ENCODE measurements at places on chromosomes 11 and 22.
A peak's percentile ranks its signal among the peaks of the same experiment; 100 is the strongest.

GRCh38 chr22:40324468-40325305 is 21.6 kb upstream of the ADSL start:
- peak overlapping the region; percentile 84 for H3K27ac ChIP-seq
- H3K27me3 ChIP-seq: no peaks in the 10 kb centered on the region
- H3K4me3 ChIP-seq: peak overlapping the region; percentile 57
- H3K4me1 ChIP-seq: peaks cover 40% of the 10 kb centered on the region
- peaks cover 41% of the 10 kb centered on the region for H3K36me3 ChIP-seq

GRCh38 chr11:65861165-65861505 is 902 bp downstream of the MUS81 start:
- H3K36me3 ChIP-seq: peaks cover 49% of the 10 kb centered on the region
- peaks cover 51% of the 10 kb centered on the region for H3K4me1 ChIP-seq
- no peak for DNase-seq
- H3K27me3 ChIP-seq: no peaks in the 10 kb centered on the region

- no peaks in the 10 kb centered on the region for H3K27me3 ChIP-seq
- H3K36me3 ChIP-seq: peaks cover 5% of the 10 kb centered on the region
- peak overlapping the region; percentile 83 for H3K4me3 ChIP-seq
- H3K4me1 ChIP-seq: peaks cover 30% of the 10 kb centered on the region
- peak; percentile 70 for DNase-seq
These were observed 7.2 kb downstream of the ARSA start for GRCh38 chr22:50620593-50621355.

GRCh38 chr11:115990004-115990447 is 485.8 kb upstream of the CADM1 start:
- H3K36me3 ChIP-seq: no peaks in the 10 kb centered on the region
- no peaks in the 10 kb centered on the region for H3K4me1 ChIP-seq
- H3K27me3 ChIP-seq: peaks cover 6% of the 10 kb centered on the region

GRCh38 chr22:40414838-40415505 is 44.6 kb downstream of the SGSM3 start:
- no peak overlapping the region for H3K4me3 ChIP-seq
- DNase-seq: no peak
- H3K27me3 ChIP-seq: no peaks in the 10 kb centered on the region

GRCh38 chr11:65077451-65077850 is 6.4 kb downstream of the CDCA5 start:
- no peak overlapping the region for H3K4me3 ChIP-seq
- no peak overlapping the region for H3K27ac ChIP-seq
- no peak for DNase-seq
- no peaks in the 10 kb centered on the region for H3K27me3 ChIP-seq
- peaks cover 11% of the 10 kb centered on the region for H3K4me1 ChIP-seq

DNA sequence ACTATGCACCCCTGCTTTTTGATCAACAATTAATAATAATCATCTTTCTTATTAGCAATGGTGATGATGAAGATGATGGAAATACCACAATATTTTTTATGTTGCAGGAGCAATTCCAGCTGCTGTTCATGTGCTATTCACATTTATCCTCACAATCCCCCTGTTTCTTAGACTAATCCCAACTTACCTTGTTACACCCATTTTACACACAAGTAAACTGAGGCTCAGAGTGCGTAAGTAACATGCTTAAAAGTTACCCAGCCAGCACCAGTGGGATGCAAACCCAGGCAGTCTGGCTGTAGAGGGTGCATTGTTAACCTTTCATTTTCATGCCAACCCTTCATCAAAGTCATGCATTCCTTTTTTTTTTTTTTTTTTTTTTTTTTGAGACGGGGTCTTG is 1.6 kb upstream of the CRYBA4 start:
- H3K36me3 ChIP-seq: no peaks in the 10 kb centered on the region
- H3K27me3 ChIP-seq: no peaks in the 10 kb centered on the region
- peaks cover 24% of the 10 kb centered on the region for H3K4me1 ChIP-seq
- DNase-seq: no peak
- H3K27ac ChIP-seq: peak overlapping the region; percentile 64
- H3K4me3 ChIP-seq: no peak overlapping the region

DNA sequence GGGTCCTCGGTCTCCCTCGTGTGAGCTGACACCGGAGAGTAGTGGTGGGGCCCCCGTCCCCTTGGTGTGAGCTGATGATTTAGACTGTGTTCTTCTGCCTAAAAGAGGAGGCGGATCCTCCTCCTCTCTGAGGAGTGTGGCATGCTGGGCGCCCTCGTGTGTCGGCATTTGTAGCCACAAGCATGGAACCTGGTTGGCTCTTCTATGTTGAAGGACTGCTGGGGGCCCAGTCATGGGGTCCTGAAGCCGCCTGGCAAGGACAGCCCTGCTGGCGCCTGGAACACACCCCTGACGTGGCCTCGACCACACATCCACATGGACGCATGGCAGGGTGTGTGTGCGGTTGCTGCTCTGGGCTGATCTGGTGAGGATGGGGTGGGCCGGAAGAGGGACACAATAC is 50.2 kb downstream of the AP2A2 start:
- H3K4me3 ChIP-seq: no peak overlapping the region
- H3K27ac ChIP-seq: peak overlapping the region; percentile 27
- H3K4me1 ChIP-seq: peaks cover 23% of the 10 kb centered on the region
- peaks cover 19% of the 10 kb centered on the region for H3K36me3 ChIP-seq
- DNase-seq: no peak

GRCh38 chr11:125356797-125357196 is 139.3 kb downstream of the FEZ1 start:
- no peak overlapping the region for H3K4me3 ChIP-seq
- H3K27me3 ChIP-seq: peaks cover 10% of the 10 kb centered on the region
- no peak overlapping the region for H3K27ac ChIP-seq
- peaks cover 2% of the 10 kb centered on the region for H3K36me3 ChIP-seq
- peaks cover 8% of the 10 kb centered on the region for H3K4me1 ChIP-seq

GRCh38 chr11:2475136-2475918 is 30.5 kb downstream of the KCNQ1 start:
- no peak overlapping the region for H3K27ac ChIP-seq
- no peak for DNase-seq
- no peaks in the 10 kb centered on the region for H3K27me3 ChIP-seq
- peaks cover 11% of the 10 kb centered on the region for H3K4me1 ChIP-seq

GRCh38 chr11:2982214-2982613 is 9.9 kb downstream of the NAP1L4 start:
- no peak for DNase-seq
- peaks cover 36% of the 10 kb centered on the region for H3K36me3 ChIP-seq
- peaks cover 43% of the 10 kb centered on the region for H3K4me1 ChIP-seq
- H3K27ac ChIP-seq: peak overlapping the region; percentile 52
- no peaks in the 10 kb centered on the region for H3K27me3 ChIP-seq

DNA sequence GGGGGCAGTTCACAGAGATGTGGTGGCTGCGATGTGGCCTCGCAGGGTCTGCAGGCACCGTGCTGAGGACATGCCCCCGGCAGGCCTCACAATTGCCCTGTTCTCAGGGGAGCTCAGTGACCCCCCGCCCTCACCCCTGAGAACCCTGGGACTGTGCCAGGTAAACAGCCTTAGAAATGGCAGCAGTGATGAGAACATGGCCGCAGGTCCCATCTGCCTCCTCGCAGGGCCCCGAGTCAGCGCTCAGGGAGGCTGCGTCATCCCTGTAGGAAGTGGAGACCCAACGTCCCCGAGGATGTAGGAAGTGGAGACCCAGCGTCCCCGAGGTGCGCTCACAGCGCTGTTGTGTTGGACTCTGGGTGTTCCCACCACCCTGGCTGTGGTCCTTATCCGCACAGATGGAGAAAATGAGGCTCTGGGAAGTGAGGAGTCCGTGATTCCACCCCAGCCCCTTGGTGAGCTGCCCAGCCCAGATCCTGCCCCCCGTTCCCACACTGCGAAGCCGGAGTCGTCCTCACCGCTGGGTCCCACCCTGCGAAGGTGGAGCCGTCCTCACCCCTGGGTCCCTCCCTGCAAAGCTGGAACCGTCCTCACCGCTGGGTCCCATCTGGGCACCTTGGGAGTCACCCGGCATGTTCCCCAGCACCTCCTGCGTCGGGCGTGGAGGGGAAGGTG is 1086.8 kb downstream of the BRD1 start:
- no peaks in the 10 kb centered on the region for H3K36me3 ChIP-seq
- no peak for DNase-seq
- no peak overlapping the region for H3K4me3 ChIP-seq
- no peaks in the 10 kb centered on the region for H3K27me3 ChIP-seq
- H3K4me1 ChIP-seq: no peaks in the 10 kb centered on the region
- no peak overlapping the region for H3K27ac ChIP-seq

DNA sequence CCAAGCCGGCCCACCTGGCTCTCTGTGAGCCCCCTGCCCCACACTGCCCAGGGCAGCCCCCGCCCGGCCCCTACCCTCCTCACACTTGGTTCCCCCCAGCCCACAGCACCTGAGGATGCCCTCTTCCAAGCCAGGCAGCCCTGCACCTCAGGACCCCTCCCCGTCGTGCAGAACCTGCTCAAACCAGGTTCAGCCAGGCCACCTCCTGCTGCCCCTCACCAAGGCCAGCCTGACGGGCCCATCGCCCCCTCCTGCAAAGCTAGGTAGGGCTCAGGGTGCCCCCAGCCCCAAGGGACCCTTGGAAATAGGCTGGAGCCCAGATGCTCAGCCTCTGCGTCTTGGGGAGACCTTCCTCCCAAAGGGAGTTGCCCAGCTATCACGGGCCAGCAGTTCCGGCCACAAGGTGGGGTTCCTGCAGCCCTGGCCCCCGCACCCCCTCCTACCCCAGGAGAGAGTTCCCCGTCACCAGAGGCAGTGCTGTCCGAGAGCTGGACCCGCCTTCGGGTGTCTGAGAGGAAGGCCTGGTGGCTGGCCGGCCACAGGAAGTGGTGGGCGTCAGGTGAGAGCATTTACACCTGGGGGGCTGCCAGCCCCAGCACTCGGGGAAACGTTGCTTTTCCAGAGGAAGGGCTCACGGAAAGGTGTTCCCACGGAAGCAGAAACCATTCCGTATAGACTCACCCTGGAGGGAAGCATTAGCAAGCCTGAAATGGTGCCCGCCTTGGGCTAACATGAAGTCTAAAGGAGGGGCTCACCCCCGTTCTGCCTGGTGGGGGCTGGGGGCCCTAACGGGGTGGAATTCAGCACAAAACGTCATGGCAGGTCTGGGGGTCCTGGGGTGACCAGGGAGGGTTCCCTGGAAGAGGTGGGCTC is 3.2 kb upstream of the SYT8 start:
- H3K4me1 ChIP-seq: peaks cover 5% of the 10 kb centered on the region
- no peak for DNase-seq
- no peak overlapping the region for H3K4me3 ChIP-seq
- H3K27me3 ChIP-seq: peaks cover 40% of the 10 kb centered on the region

GRCh38 chr22:30416403-30416802 is 9.2 kb upstream of the MTFP1 start:
- peak overlapping the region; percentile 32 for H3K27ac ChIP-seq
- DNase-seq: no peak
- H3K4me3 ChIP-seq: no peak overlapping the region
- peaks cover 19% of the 10 kb centered on the region for H3K36me3 ChIP-seq

DNA sequence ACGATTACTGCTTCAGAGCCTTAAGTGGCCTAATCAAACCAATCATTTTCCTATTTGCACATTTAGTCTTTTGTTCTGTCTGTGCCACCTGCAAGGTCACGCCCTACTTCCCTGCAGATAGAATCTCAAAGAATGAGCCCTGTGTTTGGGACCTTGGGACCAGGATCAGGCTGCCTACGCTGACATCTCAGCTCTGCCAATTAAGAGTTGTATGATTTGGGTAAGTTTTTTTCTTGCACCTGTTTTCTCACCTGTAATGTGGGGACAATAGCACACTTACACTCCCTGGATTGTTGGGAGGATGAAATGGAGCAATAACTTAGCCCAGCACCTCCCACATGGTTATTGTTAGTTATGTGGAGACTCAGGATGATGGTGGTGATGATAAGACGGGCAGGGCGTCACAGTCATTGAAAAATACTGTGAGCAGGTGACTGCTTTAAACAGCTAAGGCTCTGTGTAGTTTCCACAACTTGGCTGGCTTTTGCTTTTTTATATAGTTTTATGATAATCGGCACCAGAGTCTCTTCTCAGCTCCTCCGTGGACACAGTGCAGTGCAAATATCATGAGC is 155.0 kb downstream of the ADAMTS15 start:
- H3K36me3 ChIP-seq: no peaks in the 10 kb centered on the region
- no peak for DNase-seq
- H3K4me1 ChIP-seq: no peaks in the 10 kb centered on the region
- H3K27ac ChIP-seq: no peak overlapping the region
- H3K4me3 ChIP-seq: no peak overlapping the region

- DNase-seq: no peak
- H3K36me3 ChIP-seq: no peaks in the 10 kb centered on the region
- H3K27me3 ChIP-seq: peaks cover 79% of the 10 kb centered on the region
- no peak overlapping the region for H3K4me3 ChIP-seq
These were observed 374.6 kb upstream of the B3GAT1 start for GRCh38 chr11:134786636-134787035.

GRCh38 chr11:112174789-112175598 is at the start of gene BCO2:
TSS of gene BCO2 (plus strand) at chr11:112175512. CDS start at chr11:112175602, 90 bp downstream.
- peaks cover 27% of the 10 kb centered on the region for H3K27me3 ChIP-seq
- peak within 1 kb of the TSS; percentile 46 for H3K4me3 ChIP-seq
- H3K36me3 ChIP-seq: no peaks in the 10 kb centered on the region
- H3K27ac ChIP-seq: peak within 1 kb of the TSS; percentile 49

- H3K27ac ChIP-seq: no peak overlapping the region
- peaks cover 2% of the 10 kb centered on the region for H3K36me3 ChIP-seq
- H3K4me3 ChIP-seq: no peak overlapping the region
- H3K4me1 ChIP-seq: no peaks in the 10 kb centered on the region
These were observed 29.4 kb upstream of the OAF start for GRCh38 chr11:120181376-120181975.

DNA sequence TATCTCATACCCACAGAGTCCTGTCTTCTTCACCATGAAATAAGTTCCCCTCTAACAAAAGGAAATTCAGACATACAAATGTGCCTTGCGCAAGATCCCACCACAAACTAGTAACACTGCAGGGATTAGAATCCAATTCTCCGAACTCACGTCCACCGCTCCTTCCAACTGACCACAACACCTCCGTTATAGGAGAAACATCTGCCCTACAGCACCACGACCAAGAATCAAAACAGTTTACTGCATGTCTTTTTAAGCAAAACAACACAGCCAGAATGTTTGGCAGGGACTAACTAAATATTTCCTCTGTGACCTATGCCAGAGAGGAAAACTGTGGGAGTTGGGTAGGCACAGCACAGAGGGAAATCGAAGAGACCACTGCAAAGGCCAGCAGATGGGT is 72.7 kb upstream of the AKIP1 start:
- H3K4me3 ChIP-seq: no peak overlapping the region
- H3K27me3 ChIP-seq: peaks cover 69% of the 10 kb centered on the region
- no peak for DNase-seq
- no peaks in the 10 kb centered on the region for H3K4me1 ChIP-seq
- no peaks in the 10 kb centered on the region for H3K36me3 ChIP-seq

- H3K4me3 ChIP-seq: no peak overlapping the region
- DNase-seq: no peak
- H3K27me3 ChIP-seq: no peaks in the 10 kb centered on the region
- no peak overlapping the region for H3K27ac ChIP-seq
- peaks cover 11% of the 10 kb centered on the region for H3K4me1 ChIP-seq
These were observed 14.3 kb downstream of the TOLLIP start for GRCh38 chr11:1295086-1295485.

DNA sequence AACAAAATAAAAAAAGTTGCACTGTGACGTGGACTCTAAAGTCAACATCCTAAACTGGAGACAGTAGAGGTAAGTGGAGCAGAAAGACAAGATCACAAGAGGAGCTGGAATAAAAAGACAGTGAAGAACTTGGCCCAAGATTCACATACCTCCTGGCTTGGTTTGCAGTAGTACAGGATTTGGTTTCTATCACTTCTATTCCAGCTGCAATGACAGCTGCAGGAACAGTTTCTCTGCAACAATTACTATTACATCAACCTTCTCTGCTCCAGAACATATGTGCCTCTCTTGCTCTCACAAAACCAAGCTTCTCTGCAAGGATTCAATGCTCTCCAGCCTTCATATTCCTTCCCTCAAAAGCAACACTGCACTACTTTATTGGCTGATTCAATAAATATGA is 7.8 kb upstream of the KDM2A start:
- H3K27me3 ChIP-seq: no peaks in the 10 kb centered on the region
- no peak overlapping the region for H3K4me3 ChIP-seq
- peaks cover 14% of the 10 kb centered on the region for H3K4me1 ChIP-seq
- no peak for DNase-seq
- H3K36me3 ChIP-seq: peaks cover 1% of the 10 kb centered on the region

Data from central memory CD8-positive, alpha-beta T cell (primary cell).